Chondrocyte (in vitro differentiated cells): ENCODE measurements at places on chromosomes 1 and 21.

DNA sequence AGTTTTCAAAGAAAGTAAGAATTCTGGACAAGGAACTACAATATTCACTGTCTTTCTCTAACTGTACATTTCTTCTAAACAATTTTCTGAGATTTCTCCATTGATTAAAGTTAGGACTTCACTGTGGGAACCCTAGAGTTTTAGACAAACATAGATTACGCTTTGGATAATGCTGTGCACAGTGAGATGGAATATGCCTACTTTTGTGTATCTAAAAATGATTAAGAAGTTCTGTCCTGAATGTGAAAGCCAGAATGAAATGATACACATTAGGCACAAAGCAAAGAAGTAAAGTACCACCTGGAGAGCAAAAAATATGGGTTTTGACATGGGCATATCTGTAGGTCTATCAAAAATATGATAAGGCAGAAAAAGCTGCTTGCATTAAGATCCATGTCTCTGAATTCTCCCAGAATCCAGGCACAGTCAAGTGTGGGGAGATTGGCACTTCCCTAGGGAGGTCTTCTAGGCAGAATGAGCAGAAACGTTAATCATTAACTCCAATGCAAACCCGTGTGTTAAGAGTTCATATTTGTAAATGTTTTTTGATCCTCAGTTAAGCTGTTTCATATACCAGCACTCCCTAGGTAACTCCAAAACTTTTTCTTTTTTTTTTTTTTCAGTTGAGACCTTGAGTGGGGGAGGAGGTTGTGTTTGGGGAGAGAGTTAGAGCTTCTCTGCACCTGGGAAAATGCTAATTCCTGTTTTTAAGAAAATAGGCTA is 467.1 kb downstream of the LMO4 start:
- no peak for DNase-seq

DNA sequence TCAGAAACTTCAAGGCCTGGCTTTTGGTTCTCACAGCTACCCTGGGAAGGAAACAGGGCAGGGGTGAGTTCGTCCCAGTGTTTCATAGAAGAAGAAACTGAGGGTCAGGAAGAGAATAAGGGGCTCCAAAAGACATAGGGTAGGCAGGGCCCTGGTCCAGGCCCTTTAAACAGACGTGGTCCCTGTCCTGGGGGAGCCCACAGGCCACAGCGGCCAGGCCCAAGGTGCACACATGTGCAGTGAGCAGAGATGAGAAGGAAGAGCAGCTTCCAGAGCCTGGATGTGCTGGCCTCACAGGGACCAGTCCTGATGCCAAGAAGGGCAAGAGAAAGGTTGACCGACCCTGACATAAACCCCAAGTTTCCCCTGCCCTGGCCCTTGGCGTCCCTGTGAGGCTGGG is 295.4 kb upstream of the VAMP3 start:
- DNase-seq, result no peak

DNA sequence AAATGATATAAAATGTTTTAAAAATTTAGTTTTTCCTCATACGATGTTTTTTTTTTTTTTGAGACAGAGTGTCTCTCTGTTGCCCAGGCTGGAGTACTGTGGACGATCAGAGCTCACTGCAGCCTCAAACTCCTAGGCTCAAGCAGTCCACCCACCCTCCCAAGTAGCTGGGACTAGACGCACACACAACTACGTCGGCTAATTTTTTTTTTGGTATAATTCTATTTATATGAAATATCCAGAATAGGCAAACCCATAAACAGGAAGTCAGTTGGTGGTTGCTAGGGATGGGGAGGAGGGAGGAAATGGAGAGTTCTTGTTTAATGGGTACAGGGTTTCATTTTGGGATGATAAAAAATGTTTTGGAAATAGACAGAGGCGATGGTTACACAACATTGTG is 56.5 kb downstream of the WARS2 start:
- DNase-seq, result no peak

DNA sequence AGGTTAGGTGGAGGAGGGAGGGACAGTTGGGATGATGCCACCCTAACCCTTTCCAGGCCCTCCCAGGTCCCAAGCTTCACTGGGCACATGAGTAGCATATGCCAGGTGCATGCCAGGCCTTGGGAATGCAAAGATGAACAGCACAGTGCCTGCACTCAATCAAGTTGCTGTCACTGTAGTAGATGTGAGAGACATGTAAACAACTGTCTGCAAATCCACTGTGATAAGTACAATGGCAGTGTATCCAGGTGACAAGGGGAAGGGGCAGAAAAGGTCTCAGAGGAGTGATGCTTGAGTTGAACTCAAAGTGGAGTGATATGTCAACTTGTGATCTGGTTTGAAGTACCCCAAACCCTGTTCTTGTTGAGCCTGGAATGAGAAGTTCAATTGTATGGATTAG is 49.5 kb upstream of the LRRN2 start:
- no peak for DNase-seq

- DNase-seq, result peak; percentile 52
Measured at GRCh38 chr1:151293093-151293492, 11.0 kb downstream of the ZNF687 start.

DNA sequence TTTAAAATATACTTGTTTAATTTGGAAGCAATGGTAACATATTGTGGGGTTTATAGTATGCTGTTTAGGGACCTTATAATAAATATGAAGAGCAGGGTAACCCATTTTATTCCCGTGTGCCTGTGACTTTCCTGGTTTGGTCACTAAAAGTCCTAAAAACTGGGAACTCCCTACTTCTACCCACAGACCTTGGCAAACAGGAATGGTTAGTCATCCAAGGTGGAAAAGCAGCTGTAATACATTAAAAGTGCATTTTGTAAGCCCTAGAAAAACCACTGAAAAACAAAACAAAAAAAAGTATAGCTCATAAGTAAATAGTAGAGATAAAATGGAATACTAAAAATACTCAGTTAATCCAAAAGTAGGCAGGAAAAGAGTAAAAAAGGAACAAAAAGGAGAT is 538.9 kb downstream of the LMO4 start:
- DNase-seq, result no peak

DNA sequence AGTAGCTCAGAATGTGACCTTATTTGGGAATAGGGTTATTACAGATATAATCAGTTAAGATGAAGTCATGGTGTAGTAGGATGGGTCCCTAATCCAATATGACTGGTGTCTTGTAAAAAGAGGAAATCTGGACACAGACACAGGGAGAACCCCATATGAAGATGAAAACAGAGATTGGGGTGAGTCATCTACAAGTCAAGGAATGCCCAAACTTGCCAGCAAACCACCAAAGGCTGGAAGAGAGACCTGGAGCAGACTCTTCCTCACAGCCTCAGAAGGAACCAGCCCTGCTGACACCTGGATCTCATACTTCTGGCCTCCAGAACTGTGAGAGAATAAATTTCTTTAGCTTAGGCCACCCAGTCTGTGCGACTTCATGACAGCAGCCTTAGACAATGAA is 29.9 kb downstream of the KRTAP19-8 start:
- no peak for DNase-seq
